ENCODE measurements at places on chromosomes 4 and X.

- no peak for DNase-seq
These were observed 242.0 kb downstream of the BCOR start for GRCh38 chrX:39855748-39856129.

- DNase-seq, result no peak
These were observed 138.7 kb downstream of the PDGFC start for GRCh38 chr4:156832886-156833285.

DNA sequence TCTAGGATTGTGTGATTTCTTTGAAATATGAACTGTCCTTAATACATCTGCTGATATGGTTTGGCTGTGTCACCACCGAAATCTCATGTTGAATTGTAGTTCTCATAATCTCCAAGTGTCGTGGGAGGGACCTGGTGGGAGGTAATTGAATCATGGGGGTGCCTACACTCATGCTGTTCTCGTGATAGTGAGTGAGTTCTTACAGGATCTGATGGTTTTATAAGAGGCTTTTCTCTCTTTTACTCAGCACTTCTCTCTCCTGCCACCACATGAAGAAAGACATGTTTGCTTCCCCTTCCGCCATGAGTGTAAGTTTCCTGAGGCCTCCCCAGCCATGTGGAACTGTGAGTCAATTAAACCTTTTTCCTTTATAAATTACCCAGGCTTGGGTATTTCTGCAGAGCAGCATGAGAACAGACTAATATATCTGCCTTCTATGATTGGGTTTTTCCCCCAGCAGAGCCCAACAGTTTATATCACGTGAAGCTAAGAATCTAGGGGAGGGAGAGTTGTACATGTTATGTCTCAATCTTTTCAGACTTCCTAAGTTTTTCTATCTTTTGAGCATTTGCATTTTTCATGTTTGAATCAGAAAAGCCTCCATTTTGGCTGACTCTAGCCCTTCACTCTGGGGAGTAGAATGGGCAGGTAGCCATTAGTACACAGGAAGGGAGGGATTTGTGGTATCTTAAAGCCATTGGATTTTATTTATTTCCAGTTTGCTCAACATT is 58.9 kb downstream of the PLAC1 start:
- DNase-seq, result no peak

DNA sequence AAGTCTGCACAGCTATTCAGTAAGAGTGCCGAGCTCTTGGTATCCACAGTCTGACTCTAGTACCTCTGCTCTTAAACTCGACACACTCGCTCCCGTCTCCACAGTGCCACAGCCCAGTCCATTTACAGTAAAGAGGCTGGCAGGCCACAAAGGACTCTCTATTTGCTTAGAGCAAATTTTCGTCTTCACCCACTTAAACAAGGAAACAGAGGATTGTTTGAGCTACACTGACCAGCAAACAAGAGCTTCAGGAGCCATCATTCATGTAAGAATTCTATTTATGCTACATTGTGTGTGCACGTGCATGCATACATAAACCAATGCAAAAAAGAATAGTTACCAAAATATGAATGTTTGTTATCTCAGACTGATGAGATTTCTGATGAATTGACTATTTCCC is 290.2 kb downstream of the USP46 start:
- DNase-seq, result no peak
